Hematopoietic multipotent progenitor cell treated with erythropoietin and hydrocortisone succinate and interleukin-3 and kit ligand, for 8 days (in vitro differentiated cells): ENCODE measurements at places on chromosomes 5 and 9.

DNA sequence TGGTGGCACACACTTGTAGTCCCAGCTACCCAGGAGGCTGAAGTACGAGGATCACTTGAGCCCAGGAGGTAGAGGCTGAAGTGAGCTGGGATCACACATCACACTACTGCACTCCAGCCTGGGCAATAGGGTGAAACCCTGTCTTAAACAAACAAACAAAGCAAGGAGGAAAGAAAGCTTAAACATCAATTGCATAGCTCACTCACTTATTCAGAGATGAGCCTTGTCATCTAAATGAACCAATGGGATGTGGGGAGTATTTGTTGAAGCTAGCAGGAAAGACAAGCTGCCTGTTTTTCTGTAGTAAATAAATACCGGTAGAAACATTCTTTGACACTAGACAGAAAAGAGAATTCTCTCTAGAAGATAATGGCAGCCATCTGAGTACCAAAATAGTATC, 161.0 kb upstream of the SLC12A2 start:
- no peak for DNase-seq

GRCh38 chr5:102411-103043, 10.6 kb downstream of the PLEKHG4B start:
- DNase-seq = no peak

- DNase-seq = no peak
Observed at GRCh38 chr5:119250946-119251901, 104.6 kb upstream of the TNFAIP8 start.

DNA sequence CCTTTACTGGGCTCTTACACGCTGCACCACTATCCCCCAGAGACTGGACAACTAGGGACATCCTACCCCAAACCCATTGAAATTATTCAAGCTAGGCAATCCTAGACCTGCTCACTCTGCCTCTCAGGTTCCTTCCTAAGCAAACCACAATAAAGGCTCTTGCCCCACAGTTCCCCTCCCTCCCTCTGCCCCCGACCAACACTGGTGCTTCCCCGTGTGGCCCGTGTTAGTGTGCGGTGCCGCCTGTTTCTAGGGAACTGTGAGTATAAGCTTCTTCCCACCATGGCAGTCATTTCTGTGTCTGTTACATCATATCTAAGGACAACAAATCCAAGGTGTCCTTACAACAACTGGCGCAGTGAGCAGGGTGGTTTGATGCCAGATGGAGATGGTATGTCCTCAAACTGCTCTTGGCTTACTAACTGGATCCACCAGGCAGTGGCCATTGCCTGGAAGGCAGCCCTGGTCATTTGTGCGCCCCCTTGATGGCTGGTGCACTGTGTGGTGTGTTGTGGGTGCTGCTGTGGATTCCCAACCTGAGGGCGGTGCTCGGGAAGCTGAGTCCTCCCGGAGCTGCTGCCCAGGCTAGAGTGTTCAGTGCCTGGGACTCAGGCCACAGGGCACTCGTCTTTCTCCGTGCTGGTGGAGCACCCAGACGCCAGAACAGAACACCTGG, 8.4 kb upstream of the MXD3 start:
- no peak for DNase-seq
